Astrocyte (in vitro differentiated cells and primary cell): ENCODE measurements at places on chromosomes 16 and 17. TPM values are rescaled to one million over a fixed set of nuclear protein-coding genes. Genes with fewer than 3 reads are reported as not detected.

DNA sequence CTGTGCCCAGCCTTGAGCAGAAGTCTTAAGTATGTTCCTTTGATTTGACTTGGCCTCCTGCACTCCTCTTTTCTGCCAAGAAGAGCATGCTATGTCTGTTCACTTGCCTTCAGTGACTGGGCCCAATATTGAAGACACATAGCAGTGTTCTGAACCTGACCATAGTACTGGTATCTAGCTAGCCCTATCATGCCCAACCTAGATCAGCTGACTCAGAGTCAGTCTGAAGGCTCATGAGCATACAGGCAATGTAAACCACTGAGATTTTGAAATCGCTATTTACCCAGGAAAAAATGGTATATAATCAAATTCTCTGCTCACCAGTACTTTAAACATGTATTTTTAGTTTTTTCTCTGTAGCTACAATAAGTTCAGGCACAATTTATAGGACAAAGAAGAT, 129.4 kb downstream of the TANC2 start:
- H3K4me3 ChIP-seq, result no peak overlapping the region
- no peak for DNase-seq
- H3K36me3 ChIP-seq, result peaks cover 8% of the 10 kb centered on the region
- H3K4me1 ChIP-seq, result peaks cover 4% of the 10 kb centered on the region
- H3K27ac ChIP-seq, result no peak overlapping the region
- no peaks in the 10 kb centered on the region for H3K27me3 ChIP-seq

DNA sequence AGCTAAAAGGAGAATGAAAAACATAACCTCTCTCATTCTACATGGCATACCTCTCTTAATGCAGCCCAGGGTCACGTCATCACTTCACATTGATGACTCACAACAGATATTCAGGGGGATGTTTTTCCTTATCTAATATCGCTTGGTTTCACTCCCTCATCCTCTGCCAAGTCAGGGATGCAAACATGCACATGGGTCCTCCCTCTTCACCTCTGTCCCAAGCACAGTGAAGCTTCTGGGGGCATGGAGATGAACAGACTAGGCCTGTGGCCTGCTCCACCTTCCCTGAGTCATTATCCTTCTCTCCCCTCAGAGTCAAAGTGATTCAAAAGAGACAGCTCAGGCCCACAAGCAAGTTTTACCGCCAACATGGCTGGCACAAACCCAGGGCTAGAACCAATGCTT, 2.3 kb upstream of the MT2A start:
- peaks cover 38% of the 10 kb centered on the region for H3K4me1 ChIP-seq
- no peaks in the 10 kb centered on the region for H3K36me3 ChIP-seq
- no peak overlapping the region for H3K4me3 ChIP-seq
- H3K27me3 ChIP-seq, result no peaks in the 10 kb centered on the region
- H3K27ac ChIP-seq, result peak overlapping the region; percentile 92

DNA sequence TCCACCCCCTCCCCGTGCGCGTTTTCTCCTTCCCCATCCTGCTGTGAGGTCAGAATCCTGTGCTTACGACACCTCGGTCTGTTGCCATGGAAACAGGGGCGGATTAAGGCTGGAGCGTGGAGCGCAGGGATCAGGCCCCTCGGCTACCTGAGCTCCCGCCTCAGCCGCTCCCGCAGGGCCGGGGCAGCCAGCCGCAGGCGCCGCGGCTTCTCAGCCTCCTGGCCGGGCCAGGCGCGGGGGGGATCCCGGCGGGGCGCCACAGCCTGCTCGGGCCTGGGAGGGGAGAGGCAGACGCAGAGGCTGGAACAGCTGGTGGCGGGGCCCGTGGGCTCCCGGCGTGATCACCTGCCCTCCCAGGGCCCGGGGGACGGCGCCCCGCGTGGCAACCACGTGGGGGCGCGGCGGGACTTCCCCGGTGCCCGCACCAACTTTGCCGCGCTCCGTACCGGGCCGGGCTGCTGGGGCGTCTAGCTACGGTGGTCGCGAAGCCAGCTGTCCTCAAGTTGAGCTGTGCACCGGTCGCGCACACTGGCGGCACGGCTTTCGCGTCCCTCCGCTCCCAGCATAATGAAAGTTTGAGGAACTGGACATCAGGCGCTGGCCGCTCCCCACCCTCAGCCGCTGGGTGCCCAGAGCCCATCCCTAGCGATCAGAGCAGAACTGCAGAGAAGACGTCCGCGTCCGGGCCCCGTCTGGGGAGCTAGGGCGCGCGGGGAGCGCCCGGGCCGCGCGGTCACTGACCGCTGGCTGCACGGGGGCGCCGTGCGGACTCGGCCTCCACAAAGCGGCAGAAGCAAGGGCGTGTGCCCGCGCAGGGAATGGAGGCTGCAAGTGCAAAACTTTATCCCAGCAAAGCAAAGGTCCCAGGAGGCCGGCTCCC, 1.2 kb downstream of the RTN4RL1 start:
- peaks cover 16% of the 10 kb centered on the region for H3K4me1 ChIP-seq
- DNase-seq, result no peak
- peak overlapping the region; percentile 28 for H3K4me3 ChIP-seq
- peaks cover 50% of the 10 kb centered on the region for H3K27me3 ChIP-seq

DNA sequence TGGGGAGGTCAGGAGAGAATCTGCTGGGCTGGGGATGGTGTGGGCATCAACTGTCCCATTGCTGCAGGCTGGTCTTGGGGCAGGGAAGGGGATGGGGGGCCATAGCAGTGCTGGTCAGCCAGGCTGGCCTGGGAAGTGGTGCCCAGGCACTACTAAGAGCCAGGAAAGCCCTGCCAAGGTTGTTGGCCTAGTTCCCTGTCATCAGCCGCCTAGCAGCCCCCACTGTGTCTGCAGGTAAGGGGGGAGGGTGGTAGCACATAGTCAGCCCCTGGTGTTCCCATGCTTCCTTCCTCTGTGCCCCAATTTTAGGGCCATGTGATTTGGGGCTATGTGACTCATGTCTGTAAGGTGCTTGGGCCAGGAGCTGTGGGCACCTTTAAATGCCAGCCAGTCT, 17.8 kb downstream of the GJD3 start:
- DNase-seq, result no peak
- peaks cover 7% of the 10 kb centered on the region for H3K36me3 ChIP-seq
- H3K4me3 ChIP-seq, result no peak overlapping the region
- H3K27me3 ChIP-seq, result no peaks in the 10 kb centered on the region

- no peaks in the 10 kb centered on the region for H3K36me3 ChIP-seq
- peaks cover 11% of the 10 kb centered on the region for H3K27me3 ChIP-seq
- no peak for DNase-seq
- H3K4me3 ChIP-seq, result no peak overlapping the region
- H3K27ac ChIP-seq, result no peak overlapping the region
These were observed 6.2 kb downstream of the SLC13A5 start for GRCh38 chr17:6706996-6707395.

DNA sequence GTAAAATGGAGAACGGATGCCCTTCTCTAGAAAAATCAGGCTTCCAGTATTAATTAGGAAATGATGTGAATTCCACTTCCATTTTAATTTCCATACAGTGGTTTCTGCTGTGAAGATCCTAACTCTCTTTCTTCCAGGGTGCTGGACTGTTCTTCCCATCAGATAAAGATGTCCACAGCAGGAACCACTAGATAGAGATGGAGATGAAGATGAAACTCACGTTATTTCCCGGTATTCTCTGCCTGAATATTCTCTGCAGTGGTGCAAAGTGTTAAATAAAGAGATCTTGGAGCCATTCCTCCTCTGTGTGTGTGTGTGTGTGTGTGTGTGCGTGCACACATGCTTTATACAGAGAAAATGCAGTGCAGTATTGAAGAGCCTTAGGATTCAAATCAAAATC, 727.5 kb downstream of the KCNJ2 start:
- no peak overlapping the region for H3K27ac ChIP-seq
- H3K36me3 ChIP-seq, result no peaks in the 10 kb centered on the region
- no peaks in the 10 kb centered on the region for H3K4me1 ChIP-seq
- no peak for DNase-seq
- no peak overlapping the region for H3K4me3 ChIP-seq
- no peaks in the 10 kb centered on the region for H3K27me3 ChIP-seq

GRCh38 chr17:43860927-43861622, 14.1 kb downstream of the CD300LG start:
- no peak for DNase-seq
- no peak overlapping the region for H3K4me3 ChIP-seq
- no peak overlapping the region for H3K27ac ChIP-seq
- H3K4me1 ChIP-seq, result no peaks in the 10 kb centered on the region
- peaks cover 33% of the 10 kb centered on the region for H3K27me3 ChIP-seq
- H3K36me3 ChIP-seq, result no peaks in the 10 kb centered on the region

DNA sequence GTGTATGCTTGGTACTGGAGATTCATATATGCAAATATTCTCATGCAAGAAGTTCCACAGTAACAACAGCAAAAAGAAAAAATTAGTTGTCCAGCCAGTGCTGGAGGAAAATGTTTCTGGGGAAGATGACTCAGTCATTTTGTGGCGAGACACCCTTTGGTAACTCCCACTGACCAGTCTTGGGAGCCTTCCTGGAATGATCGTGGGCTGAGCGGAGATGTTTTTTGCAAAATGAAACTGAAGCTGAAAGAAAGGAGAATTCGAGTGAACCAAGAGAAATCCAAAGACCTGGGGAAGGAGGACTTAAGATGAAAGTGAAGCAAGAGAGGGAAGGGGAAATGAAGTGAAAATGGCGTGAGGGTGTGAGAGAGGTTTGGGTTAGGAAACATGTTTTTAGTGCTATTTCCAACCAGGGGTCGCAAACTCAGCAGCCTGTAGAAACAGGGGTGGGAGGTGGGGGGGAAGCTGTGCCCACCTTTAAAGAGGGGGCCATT, 5.2 kb downstream of the ITPRIPL2 start:
- no peaks in the 10 kb centered on the region for H3K27me3 ChIP-seq
- peak; percentile 93 for DNase-seq
- peak overlapping the region; percentile 67 for H3K4me3 ChIP-seq
- no peaks in the 10 kb centered on the region for H3K36me3 ChIP-seq

DNA sequence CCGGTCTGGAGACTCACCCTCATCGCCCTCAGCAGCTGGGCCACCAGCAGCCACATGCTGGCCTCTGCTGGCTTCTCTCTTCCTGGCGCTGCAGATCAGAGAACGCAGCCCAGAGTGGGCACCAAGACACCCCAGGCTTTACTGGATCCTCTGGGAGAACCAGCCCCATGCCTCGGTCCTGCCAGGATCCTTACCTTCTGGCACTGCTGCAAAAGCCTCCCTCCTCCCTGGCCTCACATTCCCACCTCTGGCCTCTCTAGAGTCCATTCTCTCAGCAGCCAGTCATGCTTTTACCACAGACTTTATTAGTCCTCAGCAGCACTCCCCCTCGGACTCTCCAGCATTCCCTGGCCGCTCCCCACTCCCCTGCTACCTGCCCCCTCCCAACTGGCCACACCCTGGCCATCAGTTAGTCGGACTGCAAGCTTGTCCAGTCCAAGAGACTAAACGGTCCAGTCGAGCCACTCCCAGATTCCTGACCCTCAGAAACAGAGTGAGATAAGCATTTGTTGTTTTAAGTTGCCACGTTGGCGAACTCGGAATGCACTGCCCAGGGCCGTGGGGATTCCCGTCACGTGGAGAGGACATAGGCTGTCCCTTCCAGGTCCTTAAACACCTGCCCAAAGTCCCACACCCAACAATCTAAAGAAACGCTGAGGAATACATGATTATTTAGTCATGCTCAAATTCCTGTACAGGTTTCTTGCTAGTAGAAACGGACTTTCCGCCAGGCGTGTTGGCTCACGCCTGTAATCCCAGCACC, 5.9 kb upstream of the SPG7 start:
- H3K36me3 ChIP-seq, result no peaks in the 10 kb centered on the region
- H3K27ac ChIP-seq, result no peak overlapping the region
- peaks cover 21% of the 10 kb centered on the region for H3K4me1 ChIP-seq
- no peak overlapping the region for H3K4me3 ChIP-seq
- peak; percentile 45 for DNase-seq

- no peaks in the 10 kb centered on the region for H3K36me3 ChIP-seq
- DNase-seq, result no peak
- no peaks in the 10 kb centered on the region for H3K27me3 ChIP-seq
- no peak overlapping the region for H3K4me3 ChIP-seq
These were observed 79.7 kb downstream of the AIPL1 start for GRCh38 chr17:6355196-6355595.

- no peak overlapping the region for H3K4me3 ChIP-seq
- H3K27ac ChIP-seq, result no peak overlapping the region
- H3K36me3 ChIP-seq, result no peaks in the 10 kb centered on the region
These were observed 6.5 kb upstream of the DHX40 start for GRCh38 chr17:59558953-59559352.

GRCh38 chr16:14020141-14020540, 51.0 kb upstream of the MRTFB start:
- H3K4me1 ChIP-seq, result no peaks in the 10 kb centered on the region
- no peaks in the 10 kb centered on the region for H3K36me3 ChIP-seq
- DNase-seq, result no peak
- H3K4me3 ChIP-seq, result no peak overlapping the region

DNA sequence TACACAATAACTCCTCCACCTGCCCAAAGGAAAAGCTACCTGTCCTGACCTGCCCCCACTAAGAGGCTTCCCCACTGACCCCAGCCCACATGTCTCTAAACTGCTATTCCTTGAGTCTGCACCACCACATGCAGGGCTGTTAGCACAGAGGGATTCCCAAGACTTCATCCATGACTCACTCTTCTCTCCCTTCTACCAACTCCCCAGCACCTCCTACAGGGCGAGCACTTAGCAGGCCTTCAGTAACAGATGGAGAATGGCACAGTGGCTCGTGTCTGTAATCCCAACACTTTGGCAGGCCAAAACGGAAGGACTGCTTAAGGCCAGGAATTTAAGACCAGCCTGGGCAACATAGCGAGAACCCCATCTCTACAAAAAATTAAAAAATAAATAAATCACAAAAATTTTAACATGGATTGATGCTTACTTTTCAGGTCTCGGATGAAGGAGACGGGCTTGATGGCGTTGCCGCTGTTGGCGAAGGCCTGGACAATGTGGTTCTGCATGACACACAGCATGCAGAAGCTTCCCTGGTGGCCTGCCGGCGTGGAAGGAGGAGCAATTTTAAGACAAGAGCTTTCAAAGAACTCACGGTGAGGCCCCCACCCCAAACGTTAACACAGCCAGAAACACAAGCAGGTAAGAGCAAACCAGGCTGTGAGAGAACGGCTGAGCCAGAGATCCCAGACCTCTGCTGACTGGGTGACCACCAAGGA, 12.0 kb downstream of the USP36 start:
- peaks cover 70% of the 10 kb centered on the region for H3K36me3 ChIP-seq
- H3K27ac ChIP-seq, result no peak overlapping the region
- peak; percentile 43 for DNase-seq
- no peaks in the 10 kb centered on the region for H3K27me3 ChIP-seq
- peaks cover 5% of the 10 kb centered on the region for H3K4me1 ChIP-seq
- no peak overlapping the region for H3K4me3 ChIP-seq

Gene TEX19
- total RNA-seq, result not detected in 2 replicates

Gene TBX6
- total RNA-seq, result 0.22 and 0.27 TPM in 2 replicates

Gene TM4SF5
- not detected in 2 replicates for total RNA-seq

Gene CSH2
- 4.3 and 5.8 TPM in 2 replicates for total RNA-seq

Gene ABCA6
- total RNA-seq, result not detected in 2 replicates

Gene NAGPA
- 16.1 and 17.4 TPM in 2 replicates for total RNA-seq
